ENCODE measurements at places on chromosomes 12 and 14. TPM values are rescaled to one million over a fixed set of nuclear protein-coding genes. Genes with fewer than 3 reads are reported as not detected.

GRCh38 chr12:130765186-130765659 lies 49.1 kb upstream of the RIMBP2 start:
- peak; percentile 18 for DNase-seq

GRCh38 chr14:102929241-102930137 lies 7.0 kb downstream of the AMN start:
- no peak for DNase-seq

- DNase-seq: no peak
Measured at GRCh38 chr12:60174941-60175340, 579.1 kb downstream of the SLC16A7 start.

DNA sequence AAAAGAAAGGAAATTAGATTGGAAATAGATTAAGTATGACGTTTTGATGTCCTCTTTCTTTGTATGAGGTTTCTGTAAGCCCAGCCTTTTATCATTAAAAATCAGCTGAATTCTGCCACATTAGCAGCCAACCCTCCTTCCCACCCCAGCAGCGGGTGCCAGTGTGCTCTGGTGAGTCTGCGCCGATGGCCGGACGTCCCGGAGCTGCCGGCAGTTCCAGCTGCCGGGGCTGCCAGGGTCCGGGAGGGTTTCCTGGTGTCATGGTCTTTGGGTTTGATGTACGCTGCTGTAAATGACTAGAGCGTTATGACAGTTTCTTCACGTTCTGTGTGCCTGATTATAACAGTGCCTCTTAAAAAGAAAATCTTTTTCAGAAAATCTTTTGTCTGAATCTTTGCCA lies 51.5 kb upstream of the DYNC1H1 start:
- DNase-seq: no peak

DNA sequence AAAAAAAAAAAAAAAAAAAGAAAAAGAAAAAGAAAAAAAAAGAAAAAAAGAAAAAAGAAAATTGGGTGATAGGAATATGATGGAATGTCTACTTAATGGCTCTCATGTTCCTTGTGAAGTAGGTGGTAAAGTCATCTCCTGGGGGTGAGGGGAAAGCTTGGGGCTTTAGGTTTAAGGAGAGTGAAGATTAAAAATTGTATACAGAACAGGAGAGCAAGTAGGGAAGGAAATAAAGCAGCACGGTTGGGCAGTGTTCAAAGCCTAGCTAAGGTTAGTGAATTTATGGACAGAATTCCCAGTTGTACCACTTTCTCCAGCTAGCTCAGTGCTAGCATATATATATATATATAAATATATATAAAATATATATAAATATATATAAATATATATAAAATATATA lies 40.0 kb upstream of the SLC2A13 start:
- no peak for DNase-seq

LTB4R2 gene
- total RNA-seq: 5.0 TPM

PRPH gene
- 0.13 TPM for total RNA-seq

Data from HT1080 (cell line).